ENCODE measurements at places on chromosomes 2 and 18.

- no peak for DNase-seq
Measured at GRCh38 chr2:70243806-70244584, 4.4 kb downstream of the TIA1 start.

GRCh38 chr2:98372579-98372978 lies 26.3 kb downstream of the CNGA3 start:
- no peak for DNase-seq

DNA sequence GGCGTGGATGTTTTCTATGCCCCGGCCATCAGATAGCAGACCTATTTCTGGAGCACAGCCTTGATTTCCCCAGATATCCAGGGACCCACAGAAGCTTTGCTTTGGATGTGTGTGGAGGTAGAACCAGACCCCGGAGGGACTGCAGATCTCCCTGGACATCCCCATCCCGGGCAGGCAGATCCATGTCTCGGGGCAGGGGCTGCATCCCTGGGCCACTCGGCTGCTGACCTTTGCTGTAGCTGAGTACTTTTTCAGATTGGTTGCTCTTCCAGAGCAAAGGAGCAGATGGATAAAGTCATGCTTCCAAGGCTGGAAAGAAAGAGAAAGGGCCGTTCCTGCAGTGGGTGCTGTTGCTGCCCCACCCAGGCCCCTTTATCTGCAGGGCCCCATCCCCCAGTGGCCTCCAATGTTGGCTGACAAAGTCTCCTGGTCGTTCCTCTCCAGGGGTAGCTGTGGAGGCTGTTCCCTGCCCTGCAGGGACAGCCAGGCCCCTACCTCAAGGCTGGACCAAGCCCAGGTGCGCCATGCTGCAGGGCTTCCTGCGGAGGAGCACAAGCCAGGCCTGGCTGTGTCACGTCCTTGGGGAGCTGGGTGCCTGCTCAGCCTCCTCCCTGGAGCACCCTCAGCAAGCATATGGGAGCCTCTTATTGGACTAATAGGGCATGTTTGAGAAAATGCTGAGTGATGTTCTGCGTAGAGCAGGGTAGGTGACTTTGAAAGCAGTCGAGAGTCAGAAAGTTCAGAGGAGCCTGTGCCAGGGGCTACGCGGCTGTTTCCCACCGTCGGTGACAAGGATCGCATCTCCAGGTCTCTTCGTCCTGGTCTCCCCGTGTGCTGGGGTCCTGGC lies 68.4 kb downstream of the TPO start:
- no peak for DNase-seq

GRCh38 chr2:130798472-130799218 lies 38.1 kb upstream of the ARHGEF4 start:
- no peak for DNase-seq

- DNase-seq: no peak
Measured at GRCh38 chr2:189477756-189478155, 36.5 kb downstream of the WDR75 start.

DNA sequence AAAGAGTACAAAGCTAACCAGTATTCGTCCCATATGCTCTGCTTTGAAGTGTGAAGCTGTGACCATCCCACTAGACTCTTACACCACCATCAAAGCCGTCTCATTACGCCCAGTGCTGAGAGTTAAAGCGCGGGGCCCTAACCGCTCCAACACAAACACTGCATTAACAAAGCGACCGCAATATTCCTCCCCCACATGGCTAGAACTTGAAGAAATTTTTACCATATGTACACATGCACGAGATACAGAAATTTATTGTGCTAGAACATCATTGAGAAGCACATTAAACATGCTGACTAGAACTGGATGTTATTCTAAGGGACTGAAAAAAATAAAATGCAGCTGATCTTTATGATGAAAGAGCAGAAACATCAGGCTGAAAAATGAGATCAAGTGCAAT lies 20.5 kb downstream of the FTCDNL1 start:
- no peak for DNase-seq

DNA sequence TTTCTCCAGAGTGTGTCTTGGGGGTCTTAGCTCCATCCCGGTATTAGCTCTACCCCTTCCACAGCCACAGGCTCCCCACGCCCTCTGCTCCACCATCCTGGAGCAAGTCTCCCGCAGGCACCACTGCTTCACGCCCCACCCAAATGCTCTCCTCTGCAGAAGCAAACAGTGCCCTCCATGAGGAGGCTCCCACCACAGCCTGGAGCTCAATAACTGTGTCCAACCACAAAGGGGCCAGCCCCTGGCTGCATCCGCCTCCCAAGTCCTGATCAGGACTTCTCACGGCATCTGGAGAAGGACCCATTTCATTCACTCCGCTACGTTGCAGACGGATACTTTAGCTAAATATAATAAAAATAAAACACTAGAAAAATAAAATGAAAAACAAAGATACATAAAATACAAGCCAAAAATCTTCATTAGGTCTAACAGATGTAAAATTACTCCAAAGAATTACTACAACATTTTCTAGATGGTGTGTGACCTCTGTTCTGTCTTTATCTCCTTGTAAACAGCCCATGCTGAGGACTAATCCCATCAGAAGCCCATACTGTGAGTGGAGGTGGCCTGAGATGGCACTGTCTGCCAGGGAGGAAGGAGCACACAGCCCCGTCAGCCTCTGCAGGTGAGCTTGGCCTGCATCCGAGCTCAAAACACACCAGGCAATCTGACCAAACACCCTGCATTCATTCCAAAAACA lies 210.8 kb upstream of the RAB6C start:
- no peak for DNase-seq

GRCh38 chr2:208820014-208820688 lies 413.6 kb downstream of the PTH2R start:
- no peak for DNase-seq

DNA sequence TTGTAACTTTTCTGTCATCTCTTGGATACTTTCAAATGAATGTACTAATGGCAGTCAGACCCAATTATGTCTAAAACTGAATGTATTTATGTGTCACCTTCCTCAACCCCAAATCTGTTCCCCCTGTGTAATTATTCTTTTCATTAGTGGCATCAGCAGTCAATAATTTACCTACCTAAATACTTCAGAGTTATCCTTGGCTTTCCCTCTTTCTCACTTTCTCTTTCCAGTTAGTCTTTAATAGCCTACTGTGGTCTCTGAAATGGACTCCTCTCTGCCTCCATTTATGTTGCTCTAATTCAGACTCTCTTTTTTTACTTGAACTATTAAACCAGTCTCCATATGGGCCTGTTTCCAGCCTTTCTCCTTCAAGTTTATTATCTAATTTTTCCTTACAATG lies 21.0 kb downstream of the C18orf63 start:
- no peak for DNase-seq

DNA sequence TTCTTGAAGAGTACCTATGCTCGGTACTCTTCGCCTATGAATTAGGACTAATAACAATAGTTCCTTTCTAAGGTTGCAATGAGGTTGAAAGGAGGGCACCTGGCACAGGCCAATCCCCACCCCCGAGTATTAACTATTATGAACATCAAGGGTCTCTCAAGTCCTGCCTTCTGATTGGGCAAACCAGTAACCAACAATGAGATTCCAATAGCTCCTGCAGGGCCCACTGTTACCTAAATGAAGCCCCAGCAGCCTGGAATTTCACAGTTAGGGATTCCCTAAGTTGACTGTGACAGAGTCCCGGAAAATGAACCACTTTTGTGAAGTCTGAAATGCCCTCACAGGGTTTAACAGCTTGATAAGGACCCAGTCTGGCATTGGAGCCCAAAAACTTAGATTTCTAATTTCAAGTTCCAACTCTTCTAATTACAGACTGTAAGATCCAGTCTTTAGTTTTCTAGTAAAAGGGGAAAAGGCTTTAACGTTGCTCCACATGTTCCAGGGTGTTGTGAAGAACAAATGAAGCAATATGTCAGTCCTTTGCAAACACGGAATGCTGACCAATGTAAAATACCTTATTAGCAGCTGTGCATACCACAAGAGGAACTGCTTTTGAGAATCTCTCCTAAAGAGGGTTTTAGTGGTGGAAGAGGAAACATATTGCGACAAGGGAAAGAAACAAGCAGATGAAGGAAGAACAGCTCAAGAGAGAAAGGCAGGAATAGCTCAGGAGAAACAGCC lies 277.7 kb upstream of the MAP2 start:
- DNase-seq: no peak

GRCh38 chr2:85939131-85939530 lies 50.3 kb upstream of the ST3GAL5 start:
- DNase-seq: no peak

DNA sequence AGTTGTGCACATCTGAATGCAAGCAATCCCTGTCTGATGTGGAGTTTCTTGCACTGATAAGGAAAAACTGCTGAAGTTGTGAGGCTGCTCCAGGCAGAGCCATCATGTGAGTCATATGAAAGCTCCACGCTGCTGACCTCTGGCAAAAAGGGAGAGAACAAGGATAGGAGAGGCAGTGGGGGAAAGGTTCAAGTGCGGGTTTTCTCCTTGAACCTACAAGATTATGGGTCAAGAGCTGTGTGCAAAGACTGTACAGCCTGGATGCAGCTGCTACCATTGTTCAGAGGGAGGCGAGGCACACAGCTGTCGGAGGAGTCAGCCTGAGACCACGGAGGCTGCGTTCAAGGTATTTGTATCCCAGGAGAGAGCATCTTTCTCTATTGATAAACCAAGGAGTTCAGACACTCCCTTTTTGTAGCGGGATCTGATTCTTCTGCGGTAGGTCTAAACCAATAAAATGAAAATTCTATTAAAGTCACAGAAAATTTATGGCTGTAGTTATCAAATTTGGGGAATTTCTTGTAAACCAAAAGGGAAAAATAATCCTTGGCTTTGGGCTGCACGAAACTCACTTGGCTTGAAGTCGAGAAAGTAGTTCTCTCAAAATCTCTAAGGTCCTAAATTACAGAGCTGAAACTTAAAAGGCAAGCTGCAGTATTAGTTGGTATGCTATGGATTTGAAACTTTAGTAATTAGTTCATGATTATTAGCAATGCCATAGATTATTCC lies at the start of gene CDK15:
Gene CDK15, plus strand, starts transcription at position 96 of the 729 bp plus-strand sequence. Its CDS starts 128 bp downstream, at position 224.
- DNase-seq: no peak

- no peak for DNase-seq
Measured at GRCh38 chr18:34890486-34891085, 150.6 kb upstream of the MAPRE2 start.

DNA sequence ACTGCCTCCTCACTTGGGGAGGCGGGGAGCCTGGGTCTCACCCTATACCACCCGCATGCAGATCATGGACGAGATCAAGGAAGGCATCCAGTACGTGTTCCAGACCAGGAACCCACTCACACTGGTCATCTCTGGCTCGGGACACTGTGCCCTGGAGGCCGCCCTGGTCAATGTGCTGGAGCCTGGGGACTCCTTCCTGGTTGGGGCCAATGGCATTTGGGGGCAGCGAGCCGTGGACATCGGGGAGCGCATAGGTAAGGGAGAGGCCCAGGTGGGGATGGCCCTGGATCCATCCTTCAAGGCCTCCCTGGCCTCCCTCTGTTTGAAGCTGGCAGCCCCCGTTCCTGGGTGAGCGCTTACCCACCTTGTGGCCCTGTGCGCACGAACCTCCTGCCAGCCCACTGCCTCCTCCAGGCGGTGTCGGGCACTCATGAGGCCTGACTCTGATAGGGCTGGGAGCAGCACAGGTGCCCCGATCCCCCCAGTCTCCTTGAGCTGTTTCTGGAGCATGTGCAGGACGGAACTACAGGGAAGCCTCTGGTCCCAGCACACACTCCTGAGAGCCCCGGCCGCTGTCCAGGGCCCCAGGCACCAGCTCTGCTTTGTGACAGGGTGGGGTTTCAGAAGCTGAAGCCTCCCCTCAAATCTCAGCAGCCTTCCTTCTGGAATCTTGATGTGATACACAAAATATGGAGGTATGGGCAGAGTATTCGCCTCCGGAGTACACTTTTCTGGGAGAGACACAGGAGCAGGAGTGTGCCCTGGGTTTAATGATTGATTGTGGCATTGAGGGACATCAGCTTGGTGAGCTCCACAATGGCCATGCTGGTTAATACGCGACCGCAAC lies 708 bp downstream of the AGXT start:
- DNase-seq: no peak

DNA sequence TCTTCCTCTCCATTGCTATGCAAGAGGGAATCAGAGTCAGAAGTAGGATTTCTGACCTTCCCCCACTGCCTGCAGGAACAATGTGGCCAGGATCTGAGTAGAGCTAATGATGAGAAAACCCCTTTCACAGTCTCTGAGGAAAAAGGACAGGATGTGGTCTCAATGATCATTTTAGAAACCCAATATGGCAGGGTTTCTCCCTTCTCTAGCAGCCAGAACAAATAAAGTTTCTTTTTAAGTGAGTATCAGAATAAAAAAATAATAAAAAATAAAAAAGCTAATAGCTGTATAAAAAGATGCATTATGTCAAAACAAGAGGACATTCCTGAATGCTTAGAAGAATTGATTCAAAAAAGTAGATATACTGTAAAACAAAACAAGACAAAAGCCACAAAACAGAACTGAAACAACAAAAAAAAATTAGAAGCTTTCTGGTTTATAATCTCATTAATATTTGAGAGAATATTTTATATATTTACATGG lies 1124.9 kb upstream of the ZEB2 start:
- no peak for DNase-seq

DNA sequence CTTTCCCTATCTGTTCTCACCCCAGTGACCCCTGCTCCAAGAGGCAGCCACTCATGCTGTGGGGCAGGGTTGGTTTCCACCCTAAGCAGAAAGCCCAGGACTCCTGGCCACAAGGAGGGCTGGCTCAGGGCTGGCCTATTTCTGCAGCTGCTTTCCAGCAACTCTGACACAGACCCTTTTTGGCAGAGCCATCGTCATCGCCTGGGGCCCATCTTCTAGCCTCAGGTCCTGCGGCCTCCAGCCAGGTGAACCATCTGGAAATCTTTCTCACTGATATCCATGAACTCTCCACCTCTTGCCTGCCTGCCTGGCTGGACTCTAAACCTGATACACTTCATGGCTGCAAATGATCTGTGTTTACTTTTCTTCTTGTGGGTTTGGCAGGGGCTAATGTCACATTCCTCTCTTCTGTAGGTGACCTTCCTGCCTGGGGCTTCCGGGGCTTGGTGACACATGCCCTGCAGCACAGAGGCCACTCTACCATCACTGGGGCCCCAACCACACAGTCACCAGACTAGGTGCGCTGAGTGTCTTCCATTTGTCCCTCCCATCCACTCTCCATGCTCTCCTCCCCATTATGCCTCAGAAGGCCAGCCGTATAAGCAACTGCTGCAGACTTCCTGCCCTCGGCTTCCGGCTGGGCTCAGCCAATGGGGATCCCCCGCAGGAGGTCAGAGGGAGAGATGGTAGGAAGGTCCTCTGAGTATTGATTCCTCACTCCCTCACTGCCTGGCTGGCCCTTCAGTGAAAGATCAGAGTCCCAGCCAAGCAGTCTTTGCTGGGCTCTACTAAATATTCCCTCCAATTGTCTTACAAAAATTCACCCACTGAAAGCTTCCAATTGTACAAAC lies 9.7 kb upstream of the COPS8 start:
- DNase-seq: no peak

DNA sequence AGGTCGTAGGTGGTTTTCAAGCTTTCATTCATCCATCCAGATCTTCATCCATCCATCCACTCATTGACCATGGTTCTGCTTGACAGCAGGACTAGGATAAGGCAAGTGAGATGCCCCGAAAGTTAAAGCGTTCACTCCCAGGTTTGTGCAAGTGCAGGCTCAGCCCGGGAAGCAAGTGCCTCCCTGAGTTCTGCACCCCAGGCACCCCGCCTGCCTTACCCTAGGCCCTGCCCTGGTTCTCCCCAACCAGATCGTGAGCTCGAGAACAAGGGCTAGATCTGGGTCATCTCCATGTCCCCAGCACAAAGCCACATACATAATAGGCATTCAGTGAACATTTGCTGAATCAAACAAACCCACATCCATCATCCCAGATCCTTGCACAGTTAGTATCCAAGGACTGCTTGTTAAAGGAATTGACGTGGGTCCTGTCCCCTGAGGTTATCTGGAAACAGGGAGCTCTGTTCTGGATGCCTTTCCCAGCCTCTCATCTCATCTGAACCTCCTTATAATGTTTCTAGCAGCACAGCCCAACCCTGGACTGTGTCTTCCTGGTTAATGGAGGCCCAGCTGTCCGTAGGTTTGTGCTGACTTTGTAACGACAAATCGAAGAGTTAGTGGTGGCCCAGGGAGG lies 116.1 kb upstream of the GPC1 start:
- no peak for DNase-seq
